ENCODE measurements at places on chromosomes 3 and 15.

GRCh38 chr3:10280571-10280970 lies 12.2 kb downstream of the GHRL start:
- DNase-seq = no peak

GRCh38 chr15:67067930-67068551 lies 2.6 kb downstream of the SMAD3 start:
- DNase-seq = no peak

DNA sequence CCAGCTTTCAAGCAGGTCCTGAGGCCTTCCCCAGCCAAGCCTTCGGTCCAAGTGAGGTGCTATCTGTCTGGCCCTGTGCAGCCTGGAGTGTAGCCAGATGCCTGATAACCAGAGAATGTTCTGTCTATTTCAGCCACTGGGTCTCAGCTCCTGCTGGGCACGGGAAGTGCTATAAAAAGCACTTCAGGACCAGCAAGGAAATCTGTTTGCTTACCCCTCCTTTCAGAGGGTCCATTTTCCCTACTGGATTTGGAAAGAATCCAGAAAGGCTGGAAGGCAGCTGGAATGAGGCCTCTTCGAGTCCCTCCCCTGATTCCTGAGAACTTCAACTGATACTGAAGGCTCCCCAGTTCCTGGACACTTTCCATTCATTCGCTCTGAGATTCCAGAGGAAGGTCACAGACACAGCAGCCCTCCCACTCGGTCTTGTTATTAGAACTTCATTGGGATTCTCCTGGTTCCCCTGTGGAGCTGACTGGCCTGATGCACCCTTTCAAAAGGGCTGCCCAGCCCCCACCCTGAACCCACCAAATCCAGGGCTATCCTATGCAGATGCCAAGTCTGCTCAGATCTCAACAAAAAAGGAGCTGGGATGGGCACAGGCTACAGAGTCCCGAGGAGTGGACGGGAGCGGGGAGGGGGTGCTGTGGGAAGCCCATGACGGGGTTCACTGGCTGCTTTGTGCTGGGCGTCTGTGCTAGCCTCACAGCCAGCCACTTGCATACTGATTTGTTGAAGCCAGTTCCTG lies 70.4 kb downstream of the UMPS start:
- DNase-seq = no peak

DNA sequence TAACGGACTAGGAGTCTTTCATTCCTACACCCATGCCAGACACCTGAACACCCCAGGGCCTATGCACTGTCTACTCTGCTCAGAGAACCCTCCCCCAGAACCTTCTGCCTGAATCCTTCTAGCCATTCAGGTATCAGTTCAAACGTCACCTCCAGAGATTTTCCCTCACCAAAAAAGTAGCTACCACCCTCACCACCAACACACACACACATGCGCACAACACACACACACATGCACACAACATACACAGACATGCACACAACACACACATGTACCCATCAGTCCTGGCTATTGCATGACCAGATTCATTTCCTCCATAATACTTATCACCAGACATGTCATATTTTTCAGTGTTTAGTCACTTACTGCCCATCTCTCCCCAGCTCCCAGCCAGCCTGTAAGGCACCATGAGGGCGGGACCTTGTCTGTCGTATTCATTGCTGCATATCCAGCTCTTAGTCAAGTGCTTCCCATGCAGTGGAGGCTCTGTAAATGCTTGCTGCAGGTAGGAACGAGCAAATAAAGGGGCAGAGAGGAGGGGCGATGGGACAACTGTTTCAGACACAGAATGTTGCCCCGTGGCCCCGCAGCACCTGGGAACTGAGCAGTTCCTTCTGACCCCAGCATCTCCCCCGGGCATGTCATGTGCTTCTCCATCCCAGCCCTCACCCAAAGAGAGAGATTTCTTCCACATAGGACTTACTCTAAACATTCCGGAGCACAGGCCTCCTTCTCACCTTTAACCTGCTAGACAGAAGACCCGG lies 29.2 kb downstream of the XXYLT1 start:
- no peak for DNase-seq

GRCh38 chr3:68904578-68904977 lies 27.8 kb downstream of the TAFA4 start:
- no peak for DNase-seq

DNA sequence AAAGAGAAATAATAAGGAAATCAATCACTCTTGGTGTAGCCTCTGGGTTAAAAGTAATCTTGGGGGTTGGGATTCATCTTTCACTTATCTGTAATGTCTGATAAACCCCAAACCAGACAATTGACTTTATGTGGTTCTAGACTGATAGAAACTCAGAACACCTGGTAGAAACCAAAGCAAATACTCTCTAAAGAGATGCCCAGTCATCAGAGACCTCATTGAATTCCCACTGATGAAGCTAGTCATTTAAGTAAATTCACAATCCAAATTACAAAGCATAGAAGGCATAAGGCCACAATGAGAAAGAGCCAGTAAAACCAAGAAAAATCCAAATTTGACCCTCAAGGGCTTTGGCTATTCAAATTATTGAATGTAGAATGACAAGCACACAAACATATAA lies 250.6 kb downstream of the MBNL1 start:
- DNase-seq = no peak

DNA sequence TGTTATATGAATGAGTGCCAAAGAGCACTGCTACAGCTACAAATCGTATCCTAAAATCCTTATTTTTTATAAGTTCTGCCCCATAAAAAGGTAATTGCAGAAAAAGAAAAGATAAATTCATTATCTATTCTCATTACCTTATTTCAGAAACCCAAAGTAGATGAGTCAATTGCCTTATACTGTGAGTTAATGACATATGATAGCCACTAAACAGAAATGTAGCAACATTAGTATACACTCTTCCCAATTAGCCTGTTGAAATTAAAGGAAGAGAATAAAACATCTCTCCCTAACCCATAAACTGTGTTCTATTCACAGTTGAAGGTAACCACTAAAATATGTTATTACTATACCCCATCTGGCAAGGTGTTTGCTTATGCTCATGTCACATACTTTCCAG lies 11.0 kb downstream of the TBL1XR1 start:
- no peak for DNase-seq

DNA sequence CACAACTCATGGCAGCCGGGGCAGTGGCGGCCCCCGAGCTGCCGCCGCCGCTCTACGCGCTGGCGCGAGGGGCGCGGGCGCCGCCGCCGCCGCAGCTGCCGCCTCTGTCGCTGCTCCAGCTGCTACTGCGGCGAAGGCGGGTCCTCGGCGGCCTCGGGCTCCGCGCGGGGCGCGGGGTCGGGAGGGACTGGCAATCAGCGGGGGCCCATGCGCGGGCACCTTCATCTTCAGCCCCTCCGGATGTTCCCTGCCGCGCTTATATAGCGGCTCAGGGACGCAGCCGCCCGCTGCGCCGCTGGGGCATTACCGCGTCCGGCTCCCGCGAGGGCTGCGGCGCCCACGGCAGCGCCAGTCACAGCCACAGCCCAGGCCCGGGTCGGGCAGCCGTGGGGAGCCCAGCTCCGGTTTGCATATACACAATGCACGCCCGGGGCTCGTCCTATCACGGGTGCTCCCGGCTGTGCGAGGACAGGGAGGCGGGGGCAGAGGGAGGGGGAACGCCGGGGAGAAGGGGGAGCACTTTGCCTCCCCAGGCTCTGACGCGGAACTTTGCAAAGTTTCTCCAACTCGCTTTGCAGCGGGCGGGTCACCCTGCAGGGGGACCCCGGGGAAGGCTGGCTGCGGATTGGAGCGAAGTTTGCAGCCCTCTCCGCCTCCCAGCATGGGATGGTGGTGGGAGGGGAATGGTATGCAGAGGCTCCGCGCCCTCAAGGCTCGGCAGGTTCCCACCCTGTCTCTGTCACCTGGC lies at the start of gene VGLL3:
Gene VGLL3 (minus strand): TSS at position 416 of the 748 bp plus-strand sequence. CDS start 406 bp downstream, at position 10.
- no peak for DNase-seq

- no peak for DNase-seq
Measured at GRCh38 chr3:194326968-194327217, 24.2 kb downstream of the CPN2 start.

DNA sequence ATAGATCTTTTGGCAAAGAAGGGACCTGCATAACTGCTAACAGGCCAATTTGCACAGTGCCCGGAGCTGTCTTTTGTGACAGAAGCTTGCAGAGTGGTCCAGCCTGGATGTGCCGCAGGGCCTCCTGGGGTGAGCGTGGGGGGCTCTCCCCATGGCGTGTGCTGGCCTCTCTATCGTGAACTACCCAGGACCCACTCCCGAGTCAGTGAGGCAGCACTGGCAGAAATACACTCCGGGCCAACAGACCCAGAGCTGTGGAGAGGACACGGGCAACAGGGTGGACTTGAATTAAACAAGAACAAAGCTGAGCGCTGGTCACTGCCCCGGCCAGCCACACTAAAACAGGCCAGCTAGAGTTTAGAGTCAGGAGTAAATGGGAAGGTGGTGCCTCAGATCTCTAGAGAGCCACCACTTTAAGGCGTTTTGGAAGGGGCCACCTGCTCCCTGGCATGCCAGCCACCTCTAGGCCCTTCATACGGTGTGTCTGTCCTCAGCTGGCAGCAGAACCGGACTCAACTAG lies 152.1 kb downstream of the KLF13 start:
- DNase-seq = no peak

GRCh38 chr3:121730940-121731687 lies 18.4 kb downstream of the GOLGB1 start:
- no peak for DNase-seq

- no peak for DNase-seq
Measured at GRCh38 chr3:14641346-14641745, 10.2 kb upstream of the CCDC174 start.

GRCh38 chr15:93044301-93045190 lies 44.5 kb downstream of the RGMA start:
- DNase-seq = no peak

DNA sequence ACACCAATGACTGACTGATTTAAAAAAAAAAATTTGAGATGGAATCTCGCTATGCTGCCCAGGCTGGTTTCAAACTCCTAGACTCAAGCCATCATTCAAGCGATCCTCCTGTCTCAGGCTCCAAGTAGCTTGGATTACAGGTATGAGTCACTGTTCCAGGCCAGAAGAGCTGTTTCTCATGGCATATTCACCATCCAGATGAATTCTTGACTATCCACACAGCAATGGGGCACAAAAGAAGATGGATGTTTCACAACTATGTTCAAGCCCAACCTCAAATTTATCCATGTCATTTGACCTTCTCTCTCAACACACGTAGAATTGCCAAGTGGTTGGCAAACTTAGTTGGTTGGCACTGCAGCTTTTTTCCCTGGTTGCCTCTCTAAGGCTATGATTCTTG lies 40.6 kb downstream of the PRICKLE2 start:
- DNase-seq = no peak

DNA sequence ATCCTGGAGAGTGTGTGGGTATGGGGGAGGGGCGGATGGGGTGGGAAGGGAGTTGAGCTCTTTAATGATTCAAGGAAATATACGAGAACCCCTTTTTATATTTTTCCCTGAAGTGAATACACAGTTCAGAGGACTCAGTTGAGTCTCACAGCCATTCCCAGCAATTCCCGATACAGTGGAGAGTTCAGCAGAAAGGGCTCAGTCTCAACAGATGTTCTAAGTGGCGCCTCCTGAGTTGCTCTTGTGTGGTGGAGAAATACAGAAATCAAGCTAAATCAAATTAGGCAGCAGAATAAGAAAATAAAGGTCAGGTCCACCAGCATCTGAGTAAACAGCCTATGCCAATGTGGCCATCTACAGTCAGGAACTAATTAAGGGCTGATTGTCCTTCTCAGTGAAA lies 372.1 kb downstream of the NR2F2 start:
- no peak for DNase-seq

GRCh38 chr3:129942296-129942695 lies 32.2 kb upstream of the TRH start:
- DNase-seq = no peak

DNA sequence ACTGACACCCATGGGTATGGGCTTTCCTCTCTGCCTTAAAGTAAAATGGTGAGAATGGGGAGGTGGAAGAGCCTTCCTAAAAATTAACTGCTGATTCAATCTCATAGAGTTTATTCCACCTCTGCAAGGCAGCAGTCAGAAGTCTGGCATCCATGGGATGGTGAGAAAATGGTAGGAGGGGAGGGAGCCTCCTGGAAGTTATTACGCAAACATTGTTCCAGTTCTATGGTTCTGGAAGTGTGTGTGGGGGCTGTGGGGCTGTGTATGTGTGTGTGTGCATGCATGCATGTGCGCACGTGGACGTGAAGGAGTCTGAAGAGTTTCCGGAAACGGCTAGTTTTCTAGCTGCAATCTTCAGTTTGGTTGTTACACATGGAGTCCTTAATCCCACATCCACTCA lies 177.6 kb downstream of the KCNAB1 start:
- no peak for DNase-seq

- DNase-seq = no peak
Measured at GRCh38 chr3:115248274-115248673, 101.2 kb upstream of the ZBTB20 start.

DNA sequence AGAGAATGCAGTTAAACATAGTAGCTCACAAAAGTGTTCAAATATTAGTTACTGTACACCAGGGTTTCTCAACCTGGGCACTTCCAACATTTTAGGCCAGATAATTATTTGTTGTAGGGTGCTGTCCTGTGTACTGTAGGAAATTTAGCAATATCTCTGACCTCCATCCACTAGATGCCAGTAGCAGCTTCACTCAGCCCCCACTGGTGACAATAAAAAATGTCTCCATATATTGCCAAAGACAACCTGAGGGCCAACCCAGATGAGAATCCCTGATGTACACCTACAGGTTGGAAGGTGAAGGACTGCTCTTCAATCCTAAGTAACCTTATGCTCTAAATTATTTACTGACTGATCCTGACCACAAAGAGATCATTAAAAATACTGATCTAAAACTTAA lies 32.5 kb downstream of the DCUN1D1 start:
- no peak for DNase-seq

GRCh38 chr3:64022451-64023186 lies 675 bp downstream of the PSMD6 start:
- no peak for DNase-seq

DNA sequence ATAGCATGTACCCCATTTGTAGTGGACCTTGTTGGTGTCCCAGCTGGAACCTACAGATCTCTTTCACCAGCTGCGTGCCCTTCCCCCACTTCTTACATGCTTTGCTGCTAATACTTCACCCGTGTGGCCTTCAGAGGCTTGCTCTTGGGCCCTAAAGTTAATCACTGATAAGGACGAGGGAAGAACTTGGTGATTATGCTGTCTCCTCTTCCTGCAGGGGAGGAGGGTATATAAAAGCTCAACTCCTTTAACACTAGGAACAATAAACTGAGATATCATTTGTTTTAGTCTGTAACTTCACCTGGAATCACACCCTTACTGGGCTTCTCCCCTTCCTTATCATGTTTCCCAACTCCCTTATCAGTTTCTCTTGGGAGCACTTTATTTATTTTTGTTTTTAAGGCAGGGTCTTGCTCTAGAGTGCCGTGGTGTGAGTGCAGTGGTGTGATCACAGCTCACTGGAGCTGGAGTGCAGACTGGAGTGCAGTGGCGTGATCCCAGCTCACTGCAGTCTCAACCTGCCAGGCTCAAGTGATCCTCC lies 43.2 kb upstream of the PIK3R4 start:
- no peak for DNase-seq

- no peak for DNase-seq
Measured at GRCh38 chr15:80160570-80161156, 7.9 kb downstream of the FAH start.

- no peak for DNase-seq
Measured at GRCh38 chr15:72358121-72358520, 17.7 kb downstream of the HEXA start.

GRCh38 chr15:63407612-63408011 lies 26.0 kb upstream of the CA12 start:
- no peak for DNase-seq

Measured in stimulated activated CD8-positive, alpha-beta memory T cell treated with anti-CD3 and anti-CD28 coated beads, Interleukin-12 subunit alpha, Interleukin-12 subunit beta, amount 100 ng/mL, for 1 hour (primary cell).